PC-3 (cell line): ENCODE measurements at places on chromosomes 6 and 20.

GRCh38 chr6:144675231-144675861, 390.2 kb downstream of the UTRN start:
- DNase-seq: no peak

DNA sequence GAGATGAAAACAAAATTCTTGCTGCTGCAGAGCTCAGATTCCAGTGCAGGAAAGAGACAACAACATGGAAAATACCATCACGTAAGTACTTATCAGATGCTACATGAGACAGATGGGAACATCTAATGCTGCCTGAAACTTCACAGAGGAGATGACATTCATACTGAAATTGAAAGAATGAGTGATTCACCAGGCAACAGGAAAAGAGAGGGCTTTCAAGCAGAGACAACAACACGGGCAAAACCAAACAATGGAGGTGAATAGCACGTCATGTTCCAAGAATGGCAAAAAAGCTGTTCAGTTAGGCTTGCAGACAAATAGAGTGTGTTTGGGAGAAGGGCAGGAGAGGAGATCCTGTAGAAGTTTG, 39.3 kb downstream of the GTF2H5 start:
- peak; percentile 42 for DNase-seq

- no peak for DNase-seq
These were observed 47.8 kb downstream of the CEP43 start for GRCh38 chr6:167046861-167047495.

- no peak for DNase-seq
These were observed 66.5 kb upstream of the LY86 start for GRCh38 chr6:6521961-6522482.

- no peak for DNase-seq
These were observed 16.0 kb downstream of the AKAP12 start for GRCh38 chr6:151255811-151256210.

- DNase-seq: no peak
These were observed 48.7 kb upstream of the IRF4 start for GRCh38 chr6:342832-343179.

DNA sequence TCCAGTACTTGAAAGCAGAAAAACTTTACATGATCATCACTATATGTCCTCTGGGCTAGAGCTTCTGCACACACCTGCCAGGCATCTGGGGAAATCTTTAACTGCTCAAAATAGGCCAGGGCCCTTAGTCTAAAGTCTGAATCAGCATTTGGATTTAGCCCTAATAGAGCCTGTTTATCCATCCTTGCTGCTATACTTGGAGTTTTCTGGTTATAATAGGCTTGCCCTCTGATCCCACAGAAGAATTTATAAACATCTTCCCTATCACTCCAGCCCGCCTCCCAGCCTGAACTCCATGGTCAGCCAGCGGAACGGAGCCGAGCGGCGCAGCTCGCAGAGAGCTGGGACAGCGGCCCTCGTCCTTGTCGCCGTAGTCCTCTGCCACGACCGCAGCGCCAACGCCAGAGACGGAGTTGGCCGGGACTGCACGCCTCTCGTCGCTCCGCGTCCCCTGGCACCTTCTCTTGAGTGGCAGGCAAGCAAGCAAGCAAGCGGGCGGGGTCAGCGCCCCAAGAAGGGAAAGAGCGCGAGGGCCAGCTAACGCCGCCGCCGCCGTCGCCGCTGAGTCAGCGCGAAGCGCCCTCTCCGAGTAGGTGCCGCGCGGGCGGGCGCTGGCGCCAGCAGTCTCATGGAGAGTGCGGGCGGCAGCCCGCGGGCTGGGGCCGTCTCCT, 25.4 kb upstream of the ASIP start:
- DNase-seq: peak; percentile 80

- DNase-seq: no peak
These were observed 525.3 kb upstream of the JARID2 start for GRCh38 chr6:14720411-14721102.

DNA sequence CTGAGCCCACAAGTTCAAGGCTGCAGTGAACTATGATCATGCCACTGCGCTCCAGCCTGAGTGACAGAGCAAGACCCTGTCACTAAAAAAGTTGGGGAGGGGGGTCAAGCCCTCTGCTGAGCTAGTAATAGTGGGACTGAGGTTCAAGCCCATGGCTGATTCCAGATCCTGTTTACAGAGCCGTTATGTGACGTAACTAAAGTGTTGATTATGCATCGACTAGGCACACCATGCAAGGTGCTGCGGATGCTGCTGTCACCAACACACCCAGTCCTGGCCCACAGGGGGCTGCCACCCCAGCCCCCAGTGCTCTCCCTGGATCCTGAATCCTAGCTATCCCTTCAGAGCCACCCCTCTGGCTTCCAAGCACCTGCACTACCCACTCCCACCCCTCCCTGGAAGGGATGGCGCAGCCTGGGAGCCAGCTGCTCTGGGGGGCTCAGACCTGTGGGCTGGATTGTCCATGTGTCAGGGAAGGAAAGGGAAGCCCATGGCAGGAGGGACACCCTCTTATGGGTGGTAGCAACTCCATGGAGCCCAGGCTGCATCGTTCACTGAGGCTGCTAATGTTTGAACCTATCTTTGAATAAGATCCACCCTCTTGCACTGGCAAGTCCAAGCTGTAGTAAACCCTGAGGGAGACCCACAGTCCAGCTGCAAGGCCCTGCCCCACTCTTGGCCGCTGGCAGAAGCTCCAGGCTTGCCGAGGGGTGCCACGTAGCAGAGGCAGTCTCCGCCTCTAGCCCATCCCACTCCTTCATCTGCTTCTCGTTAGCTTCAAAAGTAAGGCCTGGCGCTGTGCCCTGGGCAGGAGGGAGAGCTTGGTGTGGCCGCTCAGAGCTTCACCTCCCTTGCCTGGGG, 95.0 kb downstream of the SNX5 start:
- peak; percentile 65 for DNase-seq

DNA sequence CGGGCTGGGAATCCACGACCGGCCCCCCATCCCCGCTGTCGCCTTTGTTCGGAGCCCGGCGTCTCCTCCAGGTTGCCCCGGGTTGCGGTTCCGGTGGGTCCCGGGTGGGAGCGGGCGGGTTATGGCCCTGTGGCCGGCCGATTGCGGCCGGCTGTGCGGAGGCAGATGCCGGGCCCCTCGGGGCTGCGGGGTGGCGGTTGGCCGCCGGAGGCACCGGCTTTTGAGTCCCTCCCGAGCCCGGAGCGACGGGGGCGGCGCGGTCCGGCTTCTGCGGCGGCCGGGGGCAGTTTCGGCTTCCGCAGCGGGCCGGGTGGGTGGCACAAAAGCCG, 431 bp downstream of the LOC128125822 start:
- DNase-seq: no peak

GRCh38 chr20:4613718-4614620, 107.7 kb upstream of the PRND start:
- DNase-seq: peak; percentile 79

DNA sequence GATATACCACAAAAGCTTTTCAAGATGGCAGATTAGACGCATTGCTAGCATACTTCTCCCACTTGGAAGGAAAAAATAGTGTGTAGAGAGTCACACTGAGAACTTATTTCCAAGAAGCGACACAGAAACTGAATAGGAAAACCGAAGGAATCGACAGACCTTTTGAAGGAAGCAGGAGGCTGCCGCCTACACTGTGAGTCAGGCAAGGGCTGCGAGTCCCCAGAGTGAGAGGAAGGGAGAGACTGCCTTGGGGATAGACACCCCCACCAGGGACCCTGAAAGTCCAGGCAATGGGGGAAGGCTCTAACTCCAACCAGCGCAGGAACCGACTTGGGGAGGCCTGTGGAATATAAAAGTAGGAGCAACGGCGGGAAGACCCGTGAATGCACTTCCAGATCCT, 53.7 kb upstream of the SIRPG start:
- no peak for DNase-seq

DNA sequence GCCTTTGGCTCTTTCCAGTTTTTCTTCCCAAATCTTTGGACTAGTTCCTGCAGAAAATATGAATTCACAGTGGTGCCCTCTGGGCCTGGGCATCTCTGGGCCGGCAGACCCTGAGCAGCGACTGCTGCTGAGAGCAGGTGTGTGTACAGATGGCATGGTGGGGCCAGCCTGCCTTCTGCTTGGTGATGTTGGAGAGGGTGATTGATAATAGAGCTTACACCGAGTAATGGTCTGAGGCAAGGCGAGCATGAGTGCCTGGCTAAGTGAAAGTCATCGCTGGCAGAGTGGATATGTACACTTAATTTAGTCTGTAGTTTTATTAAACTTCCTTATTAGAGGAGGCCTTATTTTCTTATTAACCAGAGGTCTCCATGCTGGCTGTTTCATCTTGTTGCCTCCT, 156.9 kb downstream of the CDKAL1 start:
- no peak for DNase-seq

GRCh38 chr6:44851176-44851575, 463.7 kb downstream of the CDC5L start:
- no peak for DNase-seq

DNA sequence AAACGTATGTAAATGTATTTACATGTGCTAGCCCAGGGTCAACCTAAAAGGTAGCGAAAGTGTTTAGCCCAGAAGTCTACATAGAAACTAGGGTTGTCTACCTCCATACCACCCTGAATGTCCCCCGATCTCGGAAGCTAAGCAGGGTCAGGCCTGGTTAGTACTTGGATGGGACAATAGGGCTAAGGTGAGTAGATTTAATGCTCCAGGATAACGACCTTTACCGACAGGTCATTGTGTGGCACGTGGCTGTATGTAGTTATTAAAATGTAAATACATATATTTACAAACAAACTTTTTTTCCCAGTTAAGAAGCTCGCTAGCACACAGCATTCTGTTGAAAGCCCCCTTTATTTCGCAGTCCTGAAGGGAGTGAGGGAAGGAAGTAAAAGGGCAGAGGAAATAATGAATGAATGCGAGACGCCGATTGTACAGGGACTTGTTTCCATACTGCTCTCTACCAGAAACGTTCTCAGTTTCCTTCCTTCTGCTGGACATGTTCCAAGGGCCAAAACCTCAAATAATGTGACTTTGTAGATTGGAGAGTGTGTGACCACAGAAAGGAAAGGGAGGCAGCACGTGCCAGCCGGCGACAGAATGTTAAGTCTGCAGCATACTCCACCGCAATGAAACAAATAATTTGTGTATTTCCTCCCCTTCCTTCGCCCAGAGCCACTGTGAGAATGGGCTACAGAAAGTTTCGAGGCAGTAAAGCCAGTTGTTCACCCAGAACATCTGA, 612 bp downstream of the ADAT2 start:
- peak; percentile 22 for DNase-seq

DNA sequence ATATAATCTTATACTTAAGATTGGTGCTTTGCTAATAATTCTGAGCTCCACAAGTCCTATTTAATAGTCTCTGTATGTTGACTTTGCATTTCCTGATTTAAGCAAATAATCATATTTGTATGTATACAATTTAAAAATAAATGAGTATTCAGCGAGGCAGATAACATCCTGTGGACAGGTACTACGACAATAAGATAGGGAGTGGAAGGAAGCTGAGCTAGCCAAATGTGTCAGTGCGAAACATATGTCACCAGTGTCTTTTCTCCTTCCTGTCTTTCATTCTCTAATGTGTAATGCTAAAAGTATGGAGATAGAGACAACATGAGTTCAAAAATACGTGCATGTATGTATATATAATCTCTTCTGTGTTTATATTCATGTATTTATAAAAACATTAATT, 359.6 kb upstream of the KCNQ5 start:
- DNase-seq: no peak

DNA sequence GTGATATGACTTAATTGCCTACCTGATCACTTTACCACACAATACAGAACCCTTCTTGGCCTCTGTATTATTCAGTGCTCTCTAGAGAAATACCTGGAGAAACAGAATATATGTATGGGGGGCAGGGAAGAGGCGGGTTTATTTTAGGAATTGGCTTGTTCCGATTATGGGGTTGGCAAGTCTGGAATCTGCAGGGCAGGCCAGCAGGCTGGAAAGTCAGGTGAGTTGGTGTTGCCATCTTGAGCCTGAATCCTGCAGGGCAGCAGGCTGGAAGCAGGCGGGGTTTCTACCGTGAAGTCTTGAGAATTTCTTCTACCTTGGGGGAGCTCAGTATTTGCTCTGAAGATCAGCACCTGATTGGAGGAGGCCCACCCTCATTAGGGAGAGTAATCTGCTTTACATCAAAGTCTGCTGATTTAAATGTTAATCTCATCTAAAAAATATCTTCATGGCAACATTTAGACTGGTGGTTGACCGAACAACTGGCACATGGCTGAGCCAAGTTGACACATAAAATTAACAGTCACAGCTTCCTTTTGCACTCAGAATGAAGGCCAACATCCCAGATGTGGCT, 193.9 kb downstream of the ZDHHC14 start:
- DNase-seq: no peak

DNA sequence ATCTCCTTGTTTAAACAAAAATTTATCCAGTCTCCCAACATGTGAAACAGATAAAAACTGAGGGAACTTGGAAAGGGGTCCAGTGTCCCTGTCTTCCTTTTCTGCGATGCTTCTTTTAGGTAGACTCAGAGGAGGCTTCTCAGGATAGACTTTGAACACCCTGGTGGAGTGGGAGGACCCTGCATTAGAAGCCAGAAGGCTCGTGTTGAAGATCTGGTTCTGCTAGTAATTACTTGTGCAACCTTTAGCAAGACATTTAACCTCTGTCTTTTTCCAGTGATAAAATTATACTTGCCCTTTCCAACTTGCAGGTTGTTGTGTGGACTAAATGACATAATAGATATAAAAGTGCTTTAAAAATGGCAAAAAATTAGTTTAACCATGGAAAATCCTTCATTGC, 67.1 kb upstream of the PREP start:
- DNase-seq: peak; percentile 1

DNA sequence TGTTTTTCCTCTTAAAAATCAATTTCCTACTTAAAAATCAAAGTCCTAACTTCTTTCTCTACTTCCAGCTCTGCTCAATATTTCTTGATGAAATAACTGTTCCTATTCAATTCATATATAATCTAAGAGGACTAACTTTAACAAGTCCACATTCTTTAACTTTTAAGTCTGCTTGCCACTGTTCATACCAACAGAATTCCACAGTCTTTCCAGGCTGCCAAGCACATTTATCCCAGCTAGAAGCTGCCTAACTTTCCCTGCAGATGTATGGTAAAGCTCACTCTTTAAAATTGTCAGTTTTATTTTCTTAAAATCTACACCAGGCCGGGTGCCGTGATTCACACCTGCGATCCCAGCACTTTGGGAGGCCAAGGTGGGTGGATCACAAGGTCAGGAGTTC, 11.5 kb downstream of the CALHM6 start:
- no peak for DNase-seq

DNA sequence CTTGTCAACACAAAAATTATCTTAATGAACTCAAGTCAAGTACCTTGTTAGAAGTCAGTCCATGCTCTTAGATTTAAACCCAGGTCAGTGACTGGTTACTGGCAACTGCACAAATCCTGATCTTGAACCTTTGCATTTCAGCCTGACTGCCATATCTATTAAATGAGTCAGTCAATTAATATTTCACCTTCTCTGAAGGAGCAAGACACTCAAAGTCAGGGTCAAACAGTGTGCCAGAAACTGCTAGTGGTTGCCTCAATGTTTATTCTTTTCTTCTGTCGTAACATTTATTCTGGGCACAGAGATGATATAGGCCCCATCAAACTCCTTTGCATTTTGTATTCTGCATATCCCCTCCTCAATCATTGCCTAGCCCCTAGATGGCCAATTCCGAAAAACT, 193.9 kb upstream of the MOCS1 start:
- no peak for DNase-seq
